NB4 (cell line): ENCODE measurements at places on chromosomes 7 and 10.

DNA sequence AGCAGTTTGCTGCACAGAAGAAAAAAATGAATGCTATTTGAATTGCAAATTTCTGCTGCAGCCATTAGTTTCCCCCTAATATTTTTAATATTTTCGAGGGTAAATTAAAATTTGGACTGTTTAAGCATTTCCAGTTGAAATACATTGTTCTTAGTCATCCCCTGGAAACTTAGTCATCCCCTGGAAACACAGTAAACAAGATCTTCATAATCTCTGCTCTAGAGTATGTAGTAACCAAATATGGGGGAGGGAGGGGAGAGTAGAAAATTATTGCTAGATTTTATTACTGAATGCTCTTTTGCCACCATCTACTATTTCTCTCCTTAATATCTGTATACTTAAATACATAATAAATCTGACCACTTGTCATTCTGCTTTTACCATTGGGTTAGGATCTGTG, 1053.3 kb downstream of the SORCS1 start:
- no peak for DNase-seq

GRCh38 chr7:120998520-120998919, 10.0 kb downstream of the CPED1 start:
- no peak for DNase-seq

- DNase-seq, result no peak
Observed at GRCh38 chr7:18771834-18772566, 276.5 kb downstream of the HDAC9 start.

DNA sequence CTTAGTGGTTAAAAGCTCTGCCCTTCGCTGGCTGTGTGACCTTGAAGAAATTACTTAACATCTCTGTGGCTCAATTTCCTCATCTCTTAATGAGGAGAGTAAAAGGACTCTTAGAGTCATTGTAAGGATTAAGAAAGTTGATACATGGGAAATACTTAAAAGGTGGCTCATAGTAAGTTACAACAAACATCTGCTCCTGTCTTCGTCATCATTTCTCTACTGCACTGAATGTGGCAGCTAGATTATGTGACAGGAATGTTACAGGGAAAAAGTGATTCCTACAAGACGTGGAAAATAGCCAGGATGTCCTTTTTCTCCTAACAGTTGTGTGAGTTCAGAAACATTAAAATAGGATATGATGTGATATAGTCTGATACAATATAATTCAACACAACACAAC, 184.7 kb downstream of the FRMD4A start:
- DNase-seq, result no peak

DNA sequence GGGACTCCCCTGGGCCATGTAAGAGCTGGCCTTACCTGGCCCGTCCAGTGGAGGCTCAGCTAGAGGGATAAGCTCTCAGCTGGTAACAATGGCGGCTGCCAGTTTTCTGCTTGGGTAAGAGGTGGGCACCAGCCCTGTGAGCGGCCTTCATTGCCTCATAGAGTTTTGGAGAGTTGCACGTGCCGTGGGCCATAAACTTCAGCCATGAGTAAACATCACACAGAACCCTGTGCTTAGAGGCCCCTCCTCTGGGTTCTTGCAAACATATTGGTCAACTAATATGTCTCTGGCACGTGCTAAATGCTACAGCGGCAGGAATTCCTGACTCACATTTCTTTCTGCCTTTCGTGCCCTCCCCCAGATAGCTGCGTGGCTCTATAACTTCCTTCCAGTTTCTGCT, 103.9 kb upstream of the LEP start:
- DNase-seq, result peak; percentile 95

DNA sequence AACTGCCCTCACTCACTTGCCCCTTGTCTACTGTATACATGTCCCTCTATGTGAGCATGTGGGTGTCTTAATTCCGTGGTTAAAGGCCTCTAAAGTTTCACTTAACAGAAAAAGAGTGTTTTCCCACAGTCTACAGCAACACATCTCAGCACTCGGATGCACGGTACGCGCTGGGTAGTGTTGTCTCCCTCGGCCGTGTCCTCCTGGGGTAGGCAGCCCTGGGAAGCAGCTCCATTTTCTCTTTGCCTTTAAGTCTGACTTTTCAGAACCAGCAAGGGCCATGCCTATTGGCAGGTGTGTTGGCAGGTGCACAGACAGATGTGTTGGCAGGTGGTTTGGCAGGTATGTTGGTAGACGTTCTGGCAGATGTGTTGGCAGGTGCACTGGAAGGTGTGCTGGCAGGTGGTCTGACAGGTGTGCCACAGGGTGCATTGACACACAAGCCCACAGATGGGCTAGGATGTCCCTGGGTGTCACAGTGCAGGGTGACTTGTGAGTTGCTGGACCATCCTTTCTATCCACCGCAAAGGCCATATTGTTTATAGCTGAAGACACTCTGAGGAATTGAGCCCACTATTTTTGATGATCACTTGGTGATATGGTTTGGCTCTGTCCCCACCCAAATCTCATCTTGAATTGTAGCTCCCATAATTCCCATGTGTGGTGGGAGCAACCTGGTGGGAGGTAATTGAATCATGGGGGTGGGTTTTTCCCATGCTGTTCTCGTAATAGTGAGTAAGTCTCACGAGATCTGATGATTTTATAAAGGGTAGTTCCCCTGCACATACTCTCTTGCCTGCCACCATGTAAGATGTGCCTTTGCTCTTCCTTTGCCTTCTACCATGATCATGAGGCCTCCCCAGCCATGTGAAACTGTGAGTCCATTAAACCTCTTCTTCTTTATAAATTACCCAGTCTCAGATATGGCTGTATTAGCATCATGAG, 296.9 kb downstream of the TNS3 start:
- DNase-seq, result no peak

DNA sequence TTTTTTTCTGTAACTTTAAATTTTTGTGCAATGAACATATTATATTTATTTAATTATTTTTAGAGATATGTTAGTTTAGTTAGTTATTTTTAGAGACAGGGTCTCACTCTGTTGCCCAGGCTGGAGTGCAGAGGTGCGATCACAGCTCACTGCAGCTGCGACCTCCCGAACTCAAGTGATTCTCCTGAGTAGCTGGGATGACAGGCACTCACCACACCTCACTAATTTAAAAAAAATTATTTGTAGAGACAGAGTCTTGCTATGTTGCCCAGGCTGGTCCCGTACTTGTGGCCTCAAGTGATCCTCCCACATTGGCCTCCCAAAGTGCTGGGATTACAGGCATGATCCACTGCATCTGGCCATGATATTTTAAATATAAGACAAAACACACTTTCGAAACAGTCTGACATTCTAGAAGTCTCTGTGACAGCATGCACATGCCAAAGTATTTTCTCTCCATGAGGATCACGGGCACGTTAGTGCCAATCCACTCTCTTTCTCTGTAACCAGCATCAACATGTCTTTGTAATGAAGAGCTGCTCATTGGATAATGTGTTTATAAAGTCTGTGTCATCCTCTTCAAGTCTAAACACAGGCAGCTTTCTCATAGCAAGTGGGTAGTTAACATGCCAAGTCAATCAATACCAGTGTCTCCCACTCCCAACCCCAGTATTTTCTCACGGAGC, 137.4 kb downstream of the GLI3 start:
- no peak for DNase-seq
